Activated CD4-positive, alpha-beta T cell treated with anti-CD3 and anti-CD28 coated beads for 24 hours (primary cell): ENCODE measurements at places on chromosomes 1 and 21.

DNA sequence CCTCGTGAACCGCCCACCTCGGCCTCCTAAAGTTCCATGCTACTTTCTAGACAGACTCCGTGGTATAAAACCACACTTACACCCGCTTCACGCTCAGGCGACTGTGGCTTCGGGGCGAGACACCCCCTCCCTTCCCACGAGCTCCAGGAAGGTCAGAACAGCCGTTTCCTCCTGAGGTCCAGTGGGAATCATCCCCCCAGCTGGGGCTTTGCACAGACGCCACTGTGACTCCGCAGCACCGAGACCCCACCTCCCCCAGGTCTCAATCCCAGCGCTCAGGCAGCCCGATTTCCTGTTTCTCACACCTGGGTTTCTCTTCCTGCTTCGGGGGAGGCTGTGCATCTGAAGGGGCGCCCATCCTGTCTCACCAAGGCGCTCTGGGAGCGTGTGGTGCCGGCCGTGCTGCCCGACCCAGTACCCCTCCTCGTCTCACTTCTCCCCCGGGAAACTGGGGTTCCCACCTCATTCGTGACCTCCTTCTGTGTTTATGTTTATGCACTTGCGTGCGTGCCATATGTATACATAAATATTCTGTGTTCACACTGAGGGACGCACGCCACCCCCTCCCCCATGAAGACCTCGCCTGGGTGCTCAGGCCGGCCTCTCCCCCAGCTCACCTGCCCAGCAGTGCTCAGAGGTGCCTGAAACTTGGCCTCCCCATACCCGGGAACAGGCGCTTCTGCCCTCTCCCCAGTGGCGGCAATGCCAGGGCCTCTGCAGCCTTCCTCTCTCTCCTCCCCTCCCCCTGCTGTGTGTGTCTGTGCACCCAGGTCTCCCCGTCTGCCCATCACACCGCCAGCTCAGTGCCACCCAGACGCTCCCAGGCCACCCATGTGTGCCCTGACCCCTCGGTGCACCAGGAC lies 14.6 kb downstream of the SLC35E2B start:
- no peak for DNase-seq

- no peak for DNase-seq
Measured at GRCh38 chr21:40915114-40915513, 68.2 kb upstream of the DSCAM start.

DNA sequence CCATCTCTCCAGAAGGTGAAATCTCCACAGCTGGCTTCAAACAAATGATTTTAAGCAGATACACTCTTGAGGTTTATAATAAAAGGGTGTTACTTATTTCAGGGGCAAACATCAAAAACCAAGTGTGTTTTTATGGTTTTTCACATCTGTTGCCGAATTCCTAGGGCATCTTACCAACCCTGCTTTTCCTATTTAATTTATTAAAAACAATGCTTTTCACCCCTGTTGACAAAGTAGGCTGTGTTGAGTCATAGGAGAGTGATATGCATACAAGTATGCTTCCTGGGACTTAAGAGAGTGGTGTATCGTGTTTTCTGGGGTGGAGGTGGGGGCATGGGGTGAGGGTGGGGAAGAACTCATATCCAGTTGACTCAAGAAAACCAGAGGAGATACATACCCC lies 29.3 kb upstream of the IL20 start:
- DNase-seq: no peak

- no peak for DNase-seq
Measured at GRCh38 chr1:11845641-11846335, 1.8 kb downstream of the NPPA start.

GRCh38 chr21:29496337-29496736 lies 197.6 kb downstream of the BACH1 start:
- DNase-seq: no peak

- no peak for DNase-seq
Measured at GRCh38 chr1:214683621-214684020, 80.6 kb downstream of the CENPF start.

DNA sequence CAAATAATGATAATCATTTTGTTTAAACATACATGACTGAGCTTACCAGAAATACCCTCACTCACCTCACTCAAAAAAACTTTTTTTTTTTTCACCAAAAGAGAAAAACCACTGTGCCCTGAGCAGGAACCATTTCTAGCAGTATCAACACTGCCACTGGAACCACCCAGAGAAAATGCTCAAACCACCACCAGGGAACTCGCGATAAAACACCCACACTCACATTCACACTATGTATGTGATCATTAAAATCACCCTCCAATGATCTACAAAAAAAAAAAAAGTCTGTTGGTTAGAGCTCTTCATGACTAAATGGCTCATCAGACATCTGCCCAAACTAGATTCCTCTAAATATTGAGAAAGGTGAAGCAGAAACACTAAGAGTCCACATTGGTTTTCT lies 11.5 kb downstream of the TIAM1 start:
- DNase-seq: no peak

- DNase-seq: no peak
Measured at GRCh38 chr1:162327788-162328165, 48.9 kb downstream of the SPATA46 start.
